ENCODE measurements at places on chromosomes 6 and 20.

- no peak for DNase-seq
Observed at GRCh38 chr6:133983099-133983939, 30.3 kb downstream of the TBPL1 start.

DNA sequence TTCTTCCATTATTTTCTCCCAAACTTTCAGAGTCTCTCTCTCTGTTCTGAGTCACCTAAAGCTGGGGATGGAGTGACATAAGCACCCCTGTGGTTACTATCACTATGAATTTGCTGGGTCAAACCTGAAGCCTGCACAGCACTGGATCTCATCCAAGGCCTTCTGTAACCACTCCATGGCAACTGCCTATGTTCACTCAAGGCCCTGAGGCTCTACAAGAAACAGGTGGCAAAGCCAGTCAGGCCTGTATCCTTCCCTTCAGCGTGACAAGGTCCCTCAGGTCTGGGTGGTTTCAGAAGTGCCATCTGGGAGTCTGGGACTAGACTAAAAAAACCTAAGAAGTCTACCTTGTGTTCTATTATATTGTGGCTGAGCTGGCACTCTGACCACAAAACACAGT is 1278.8 kb upstream of the EYS start:
- no peak for DNase-seq

DNA sequence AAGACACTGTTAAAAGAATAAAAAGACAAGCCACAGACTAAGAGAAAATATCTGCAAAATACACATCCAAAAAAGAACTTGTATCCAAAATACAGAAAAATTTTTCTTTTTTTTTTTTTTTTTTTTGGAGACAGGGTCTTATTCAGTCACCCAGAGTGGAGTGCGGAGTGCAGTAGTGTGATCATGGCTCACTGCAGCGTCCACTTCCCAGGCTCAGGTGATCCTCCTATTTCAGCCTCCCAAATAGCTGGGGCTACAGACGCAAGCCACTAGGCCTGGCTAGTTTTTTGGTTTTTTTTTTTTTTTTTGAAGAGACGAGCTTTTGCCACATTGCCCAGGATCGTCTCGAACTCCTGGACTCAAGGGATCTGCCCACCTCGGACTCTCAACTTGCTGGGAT is 3.1 kb downstream of the ZUP1 start:
- no peak for DNase-seq

- DNase-seq = no peak
Observed at GRCh38 chr20:25454153-25454900, 46.9 kb downstream of the GINS1 start.

GRCh38 chr20:24462460-24463010 is 6.9 kb upstream of the SYNDIG1 start:
- DNase-seq = no peak

DNA sequence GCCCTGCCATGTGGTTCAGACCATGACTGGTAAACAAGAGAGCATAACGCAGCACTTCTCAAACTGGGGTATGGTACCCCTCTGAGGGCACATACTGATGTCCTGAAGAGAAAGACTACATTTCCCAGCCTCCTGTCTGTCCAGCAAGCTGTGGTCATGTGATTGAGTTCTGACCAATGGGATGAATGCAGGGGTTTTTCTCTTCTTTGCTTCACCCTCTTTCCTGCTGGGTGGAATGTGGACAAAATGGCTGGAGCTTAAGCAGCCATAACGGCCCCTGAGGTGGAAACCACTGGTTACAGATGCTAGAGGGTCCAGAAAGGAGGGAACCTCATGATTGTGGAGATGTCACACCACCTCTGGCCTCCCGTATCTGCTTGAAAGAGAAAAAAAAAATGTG is 19.4 kb upstream of the KCNB1 start:
- DNase-seq = no peak

DNA sequence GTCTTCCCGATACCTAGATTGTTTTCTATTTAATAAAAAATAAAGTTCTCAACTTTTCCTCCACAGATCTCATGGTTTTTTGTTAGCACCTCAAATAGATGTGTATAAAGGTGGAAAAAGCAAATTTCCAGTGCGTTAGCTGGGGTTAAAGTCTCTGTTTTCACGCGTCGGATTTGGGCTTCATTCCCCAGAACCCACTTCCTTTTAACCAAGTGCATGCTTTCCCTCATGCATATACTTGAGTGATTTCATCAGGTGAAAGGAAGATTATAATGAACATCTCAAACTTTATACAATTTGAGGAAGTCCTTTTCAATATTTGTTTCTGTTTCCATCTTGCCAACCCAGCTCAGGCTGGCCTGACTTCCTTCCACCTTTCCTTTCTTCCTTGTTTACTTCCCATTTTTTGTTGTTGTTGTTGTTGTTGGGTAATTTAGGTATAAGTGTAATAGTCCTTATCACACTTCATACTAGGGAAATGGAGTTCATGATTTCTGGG is 43.9 kb upstream of the GGTLC1 start:
- DNase-seq = no peak

DNA sequence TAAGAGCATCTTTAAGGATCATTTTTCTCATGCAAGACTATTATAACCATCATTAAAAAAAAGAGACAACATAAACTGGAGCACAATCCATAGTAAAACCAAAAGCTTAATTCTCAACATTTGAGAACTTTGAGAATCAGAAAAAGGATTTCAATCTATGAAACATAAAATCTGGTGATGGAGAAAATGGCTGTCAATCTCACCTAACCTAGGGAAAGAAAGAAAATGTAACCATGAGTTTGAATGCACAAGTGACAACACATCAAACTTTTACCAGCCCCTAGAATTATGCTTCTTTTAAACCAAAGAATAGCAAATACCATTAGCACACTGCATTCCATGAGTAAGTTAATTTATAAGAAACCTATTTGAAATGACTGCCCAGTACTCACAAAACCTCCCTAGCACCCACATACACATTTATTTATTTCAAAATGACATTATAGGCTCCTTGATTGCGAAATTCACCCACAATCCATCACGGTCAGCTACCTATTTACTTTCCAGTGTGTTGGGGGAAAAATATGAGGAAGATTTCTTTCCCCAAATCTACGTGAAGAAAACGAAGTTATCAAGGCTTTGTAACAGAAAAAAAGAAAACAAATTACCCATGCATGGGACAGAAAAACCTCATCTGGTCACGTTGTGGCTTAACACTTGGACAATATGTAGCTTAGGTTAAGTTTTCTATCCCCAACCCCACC is 828 bp downstream of the ASCC3 start:
- DNase-seq = no peak

DNA sequence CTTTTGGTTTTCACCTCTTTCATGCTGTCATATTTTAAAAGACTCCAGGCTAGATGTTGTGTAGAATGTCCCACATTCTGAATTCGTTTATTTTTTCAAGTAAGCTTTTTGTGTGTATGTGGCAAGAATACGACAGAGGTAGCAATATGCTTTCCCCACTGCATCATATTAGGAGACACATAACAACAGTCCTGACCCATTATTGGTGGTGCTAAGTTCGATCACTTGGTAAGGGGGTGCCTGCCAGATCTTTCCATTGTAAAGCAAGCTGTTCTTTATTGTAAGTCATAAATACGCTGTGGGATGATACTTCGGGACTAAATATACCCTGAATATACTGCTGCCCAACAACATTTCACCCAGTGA is 588 bp upstream of the NCOA3 start:
- DNase-seq = no peak

GRCh38 chr6:64504503-64504902 is 868.9 kb downstream of the PHF3 start:
- no peak for DNase-seq

DNA sequence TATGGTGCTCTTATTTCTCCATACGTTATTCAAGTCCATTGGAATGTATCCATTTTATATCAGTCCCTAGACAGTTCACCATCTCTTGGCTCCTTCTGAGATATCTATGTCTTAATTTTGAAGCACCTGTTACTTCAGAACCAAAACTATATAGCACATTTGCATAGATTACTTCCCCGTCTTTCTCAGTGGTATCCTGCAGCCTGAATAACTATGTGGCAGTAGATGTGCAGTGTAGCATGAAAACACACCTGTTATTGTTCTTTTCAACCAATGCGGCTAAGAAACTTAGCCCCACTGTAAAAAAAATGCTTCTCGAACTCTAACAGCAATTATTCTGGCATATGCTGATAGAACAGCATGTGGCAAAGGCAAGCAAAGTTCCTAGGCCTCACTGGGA is 1184.4 kb upstream of the ADGRB3 start:
- DNase-seq = no peak

DNA sequence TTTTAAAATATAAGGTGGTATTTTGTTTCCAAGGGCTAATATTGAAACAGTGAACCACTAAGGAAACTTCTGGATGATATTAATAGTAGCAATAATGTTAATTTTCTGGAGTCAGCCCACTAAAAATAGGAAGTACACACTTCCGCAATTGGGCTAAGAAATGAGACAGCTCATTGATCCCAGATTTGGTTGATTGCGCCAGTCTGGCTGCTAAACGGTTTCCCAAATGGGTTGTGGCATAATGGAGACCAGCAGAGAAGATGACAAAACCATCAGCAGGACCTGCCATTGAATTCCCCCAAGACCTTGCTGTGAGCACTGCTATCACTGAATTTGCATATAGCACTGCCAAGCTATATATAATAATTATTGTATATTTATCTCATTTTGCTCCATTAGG is 71.2 kb upstream of the SGK1 start:
- no peak for DNase-seq

GRCh38 chr6:130730600-130730999 is 96.6 kb upstream of the SMLR1 start:
- no peak for DNase-seq

GRCh38 chr6:12923644-12924235 is 207.2 kb downstream of the PHACTR1 start:
- DNase-seq = no peak

DNA sequence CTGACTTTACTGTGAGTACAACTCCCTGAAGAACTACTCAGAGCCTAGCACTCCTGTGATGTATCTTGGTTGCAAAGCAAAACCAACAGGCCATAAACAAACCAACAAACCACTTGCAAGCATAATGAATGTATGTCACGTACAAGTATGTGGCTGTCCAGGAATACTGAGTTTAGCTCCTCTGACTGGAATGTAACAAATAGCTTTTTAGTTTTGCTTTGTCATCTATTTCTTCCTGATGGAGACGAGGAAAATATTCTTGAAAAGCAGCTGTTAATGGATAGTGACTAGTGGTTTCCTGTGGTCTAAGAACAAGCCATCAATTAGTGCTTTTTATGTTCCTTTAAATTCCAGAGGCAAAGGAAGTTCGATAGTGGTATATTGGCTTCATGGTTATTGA is 101.9 kb upstream of the LY86 start:
- no peak for DNase-seq

- DNase-seq = no peak
Observed at GRCh38 chr20:31569163-31570020, 35.7 kb upstream of the ID1 start.

DNA sequence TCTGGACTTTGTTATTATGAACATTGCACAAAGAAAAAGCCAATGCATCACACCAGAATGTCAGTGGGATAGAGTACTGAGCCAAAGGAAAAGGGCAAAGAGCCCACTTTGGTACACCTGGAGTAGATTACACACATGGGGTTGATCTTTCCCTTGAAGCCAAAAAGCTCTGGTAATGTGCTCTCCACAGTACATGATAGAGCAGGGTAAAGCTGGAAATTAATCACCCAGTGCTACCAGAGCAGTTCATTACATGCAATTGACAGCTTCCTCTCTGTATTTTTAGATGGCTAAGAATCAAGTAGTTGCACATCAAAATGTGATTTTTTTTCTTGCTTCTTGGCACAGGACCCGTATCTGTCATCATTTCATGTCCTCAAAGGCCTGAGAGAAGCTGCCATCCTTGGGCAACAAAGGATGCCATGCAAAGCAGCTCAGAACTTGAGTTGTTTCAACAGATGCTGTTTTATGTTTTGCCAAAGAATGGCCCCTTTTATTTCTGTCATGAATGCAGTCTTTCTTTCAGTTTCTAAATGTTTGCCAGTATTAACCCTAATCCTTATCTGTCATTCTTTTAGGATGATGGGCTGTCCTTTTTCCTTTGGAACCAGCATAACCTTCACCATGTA is 88.1 kb downstream of the HDGFL1 start:
- no peak for DNase-seq

DNA sequence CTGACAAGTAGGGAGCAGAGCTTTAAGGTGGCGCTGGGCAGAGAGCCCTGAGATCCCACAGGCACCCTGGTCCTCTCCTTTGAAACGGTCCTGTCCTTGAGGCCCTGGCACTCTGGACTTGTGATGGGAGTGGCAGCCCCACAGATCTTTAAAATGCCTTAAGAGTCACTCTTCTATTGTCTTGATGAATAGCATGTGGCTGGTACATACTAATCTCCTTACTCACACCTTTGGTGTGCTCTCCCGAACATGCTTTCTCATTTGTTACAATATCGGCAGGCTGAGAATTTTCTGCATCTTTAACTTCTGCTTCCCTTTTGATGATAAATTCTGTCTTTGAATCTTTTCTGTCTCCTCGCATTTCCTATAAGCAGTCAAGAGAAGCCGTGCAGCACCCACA is 333.8 kb downstream of the TFAP2A start:
- no peak for DNase-seq

Measured in epithelial cell of prostate (primary cell).